ENCODE measurements at places on chromosomes 7 and 10.

GRCh38 chr7:155483868-155484325 lies 26.0 kb downstream of the EN2 start:
- no peak for DNase-seq

DNA sequence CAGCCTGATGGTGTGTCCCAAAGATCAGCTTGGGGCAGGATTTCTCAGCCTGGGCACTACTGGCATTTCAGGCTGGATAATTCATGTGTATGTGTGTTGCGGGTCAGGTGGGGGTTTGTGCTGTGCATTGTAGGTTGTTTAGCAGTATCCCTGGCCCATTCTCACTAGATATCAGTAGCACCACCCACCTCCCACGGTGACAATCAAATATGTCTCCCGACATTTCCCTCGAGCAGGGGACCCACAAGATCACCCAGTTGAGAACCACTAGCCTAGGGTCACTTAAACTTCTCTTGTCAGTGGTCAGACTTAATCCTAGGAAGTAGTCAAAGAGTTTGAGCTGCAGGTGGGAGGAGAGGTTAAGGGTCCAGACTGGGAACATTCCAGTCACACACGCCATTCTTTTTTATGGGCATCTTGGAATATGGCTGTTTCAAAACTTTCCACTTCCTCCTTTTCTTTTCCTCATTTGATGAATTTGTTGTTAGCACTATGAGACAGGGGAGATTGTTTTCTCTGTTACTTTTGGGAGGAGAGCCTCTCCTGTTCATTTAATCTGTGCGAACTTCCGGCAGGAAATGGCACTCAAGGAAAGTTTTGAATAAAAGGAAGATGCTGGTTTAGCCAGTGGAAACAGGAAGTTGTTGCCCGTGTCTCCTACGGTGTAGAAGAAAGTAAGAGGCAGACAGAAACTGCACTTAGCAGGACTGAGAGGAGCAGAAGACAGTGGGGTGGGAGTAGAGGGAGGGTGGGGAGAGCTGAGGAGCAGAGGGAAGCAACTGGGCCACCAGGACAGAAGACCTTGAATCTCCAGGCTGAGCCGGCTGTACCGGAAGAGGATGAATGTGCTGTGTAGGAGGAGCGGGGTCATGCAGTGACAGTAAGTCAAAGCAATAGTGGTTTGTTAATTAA lies 17.6 kb upstream of the EXOC6 start:
- no peak for DNase-seq

GRCh38 chr10:18886102-18886501 lies 162.5 kb upstream of the MALRD1 start:
- DNase-seq, result peak; percentile 4

DNA sequence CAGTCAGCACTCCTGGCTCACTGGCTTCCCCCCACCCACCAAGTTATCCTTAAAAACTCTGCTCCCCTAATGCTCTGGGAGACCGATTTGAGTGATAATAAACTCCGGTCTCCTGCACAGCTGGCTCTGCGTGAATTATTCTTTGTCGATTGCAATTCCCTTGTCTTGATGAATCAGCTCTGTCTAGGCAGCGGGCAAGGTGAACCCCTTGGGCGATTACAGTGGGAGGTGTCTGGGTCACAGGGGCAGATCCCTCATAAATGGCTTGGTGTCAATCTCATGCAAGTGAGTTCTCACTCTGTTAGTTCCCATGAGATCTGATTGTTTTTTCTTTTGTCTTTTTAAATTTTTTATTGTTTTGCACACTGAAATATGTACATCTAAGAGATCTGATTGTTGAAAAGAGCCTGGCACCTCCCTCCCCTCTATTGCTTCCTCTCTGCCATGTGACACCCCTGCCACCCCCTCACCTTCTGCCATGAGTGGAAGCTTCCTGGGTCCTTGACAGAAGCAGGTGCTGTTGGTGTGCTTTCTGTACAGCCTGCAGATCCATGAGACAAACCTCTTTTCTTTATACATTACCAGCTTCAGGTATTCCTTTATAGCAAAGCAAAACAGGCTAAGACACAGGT lies 20.5 kb downstream of the OTUD1 start:
- no peak for DNase-seq

DNA sequence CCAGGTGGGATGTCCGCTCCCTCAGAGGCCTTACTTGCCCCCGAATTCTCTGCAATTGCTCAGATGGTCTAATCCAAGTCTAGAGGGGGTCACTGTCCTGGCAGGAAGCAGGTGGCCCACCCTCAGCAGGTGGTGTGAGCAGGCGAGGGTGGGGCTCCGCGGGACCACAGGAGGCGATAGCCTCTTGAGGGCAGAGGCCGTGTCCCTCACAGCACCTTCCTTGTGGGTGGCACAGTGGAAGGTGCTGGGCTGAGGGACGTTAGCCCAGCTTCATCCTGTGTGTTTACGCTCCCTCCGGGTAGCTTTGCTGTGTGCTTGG lies 38.3 kb upstream of the INPP5A start:
- no peak for DNase-seq

DNA sequence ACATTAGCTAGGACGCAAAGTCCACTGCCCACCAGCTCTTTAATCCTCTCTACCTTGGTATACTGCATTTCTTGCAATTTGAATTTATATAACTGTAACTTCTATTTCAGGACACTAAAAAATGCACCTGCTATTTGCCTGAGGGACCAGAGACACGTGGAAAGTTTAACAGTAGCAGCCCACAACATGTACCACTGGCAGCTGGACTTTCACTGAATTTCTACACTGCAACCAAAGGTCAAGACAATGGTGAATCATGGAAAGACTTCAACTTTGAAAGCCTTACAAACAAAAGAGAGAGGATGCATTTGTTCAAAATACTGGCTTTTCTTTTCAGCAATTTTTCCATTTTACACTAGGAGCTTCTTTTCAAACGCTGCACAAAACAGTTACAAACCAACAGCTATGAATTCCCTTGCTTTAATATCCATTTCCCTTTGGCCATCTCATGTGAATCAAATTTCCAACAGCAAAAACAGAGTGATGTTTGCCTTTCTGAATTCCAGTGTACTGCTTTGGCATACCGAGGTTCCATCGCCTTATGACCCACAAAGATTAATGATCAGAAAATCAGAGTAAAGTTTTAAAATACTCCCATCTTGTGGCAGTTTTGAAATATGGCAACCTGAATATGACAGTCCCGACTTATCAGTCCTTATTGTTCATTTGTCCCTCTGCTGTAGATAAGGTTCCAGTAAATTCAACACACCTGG lies 29.9 kb upstream of the HNRNPH3 start:
- peak; percentile 68 for DNase-seq

DNA sequence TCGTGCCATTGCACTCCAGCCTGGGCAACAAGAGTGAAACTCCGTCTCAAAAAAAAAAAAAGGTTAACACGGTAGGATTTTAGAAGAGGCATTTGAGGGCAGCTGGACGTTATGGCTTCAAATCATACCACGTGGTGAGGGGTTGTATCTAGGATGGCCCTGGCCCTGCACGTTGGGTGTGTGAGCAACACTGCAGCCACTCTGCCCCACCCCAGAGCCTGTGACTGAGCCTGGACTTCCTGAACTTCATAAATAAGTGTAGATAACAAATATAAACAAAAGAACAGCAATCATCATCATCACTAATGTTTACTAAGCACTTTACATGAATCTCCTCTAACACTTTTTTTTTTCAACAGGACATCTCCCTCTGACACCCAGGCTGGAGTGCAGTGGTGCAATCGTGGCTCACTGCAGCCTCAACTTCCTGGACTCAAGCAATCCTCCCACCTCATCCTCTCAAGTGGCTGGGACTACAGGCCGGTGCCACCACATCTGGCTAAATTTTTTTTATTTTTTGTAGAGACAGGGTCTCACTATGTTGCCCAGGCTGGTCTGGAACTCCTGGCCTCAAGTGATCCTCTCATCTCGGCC lies 169.5 kb upstream of the FRMD4A start:
- DNase-seq, result no peak

DNA sequence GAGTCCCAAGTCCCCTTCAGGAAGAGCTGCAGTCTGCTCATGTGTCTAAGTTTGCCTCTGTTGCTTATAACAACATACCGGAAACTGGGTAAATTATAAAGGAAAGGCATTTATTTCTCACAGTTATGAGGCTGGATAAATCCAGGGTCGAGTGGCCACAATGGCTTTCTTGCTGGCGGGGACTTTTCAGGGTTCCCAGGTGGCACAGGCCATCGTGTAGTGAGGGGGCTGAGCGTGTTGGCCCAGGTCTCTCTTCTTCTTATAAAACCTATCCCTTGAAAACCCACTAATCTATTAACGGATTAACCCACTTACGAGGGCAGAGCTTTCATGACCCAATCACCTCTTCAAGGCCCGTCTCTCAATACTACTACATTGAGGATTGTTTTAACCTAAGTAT lies 8.7 kb downstream of the VIPR2 start:
- DNase-seq, result no peak

- no peak for DNase-seq
Measured at GRCh38 chr10:111989136-111989911, 194.2 kb downstream of the GPAM start.

DNA sequence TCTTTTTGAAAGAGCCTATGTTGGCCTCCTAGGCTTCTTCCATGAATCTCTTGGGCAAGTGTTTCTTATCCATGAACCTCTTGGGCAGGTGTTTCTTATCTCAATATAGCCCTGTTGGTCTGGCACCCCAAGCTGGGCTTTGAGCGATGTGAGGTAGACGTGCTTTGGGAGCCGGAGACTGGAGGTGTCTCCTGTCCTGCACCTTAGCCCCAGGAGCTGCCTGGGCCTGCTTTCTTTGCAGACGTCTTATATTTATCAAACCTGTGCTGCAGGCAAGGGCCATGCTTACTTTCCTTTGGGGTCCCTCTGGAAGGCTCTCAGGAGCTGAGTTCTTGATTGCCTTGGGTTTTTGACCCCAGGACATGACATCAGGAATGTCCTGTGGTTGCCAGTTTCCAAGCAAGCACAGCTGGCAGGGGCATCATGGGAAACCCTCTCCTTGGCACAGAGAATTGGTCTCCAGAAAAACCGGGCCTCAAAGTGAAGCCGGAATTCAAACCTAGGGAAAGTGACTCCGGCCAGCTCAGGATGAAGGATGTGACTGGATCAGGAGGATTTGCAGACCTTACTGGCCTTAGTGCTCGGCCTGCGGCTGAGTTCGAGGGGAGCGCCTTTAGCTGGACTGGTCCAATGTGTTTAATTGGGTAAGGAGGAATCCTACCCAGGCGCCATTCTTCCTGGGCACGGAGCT lies 2.8 kb downstream of the JAKMIP3 start:
- no peak for DNase-seq

DNA sequence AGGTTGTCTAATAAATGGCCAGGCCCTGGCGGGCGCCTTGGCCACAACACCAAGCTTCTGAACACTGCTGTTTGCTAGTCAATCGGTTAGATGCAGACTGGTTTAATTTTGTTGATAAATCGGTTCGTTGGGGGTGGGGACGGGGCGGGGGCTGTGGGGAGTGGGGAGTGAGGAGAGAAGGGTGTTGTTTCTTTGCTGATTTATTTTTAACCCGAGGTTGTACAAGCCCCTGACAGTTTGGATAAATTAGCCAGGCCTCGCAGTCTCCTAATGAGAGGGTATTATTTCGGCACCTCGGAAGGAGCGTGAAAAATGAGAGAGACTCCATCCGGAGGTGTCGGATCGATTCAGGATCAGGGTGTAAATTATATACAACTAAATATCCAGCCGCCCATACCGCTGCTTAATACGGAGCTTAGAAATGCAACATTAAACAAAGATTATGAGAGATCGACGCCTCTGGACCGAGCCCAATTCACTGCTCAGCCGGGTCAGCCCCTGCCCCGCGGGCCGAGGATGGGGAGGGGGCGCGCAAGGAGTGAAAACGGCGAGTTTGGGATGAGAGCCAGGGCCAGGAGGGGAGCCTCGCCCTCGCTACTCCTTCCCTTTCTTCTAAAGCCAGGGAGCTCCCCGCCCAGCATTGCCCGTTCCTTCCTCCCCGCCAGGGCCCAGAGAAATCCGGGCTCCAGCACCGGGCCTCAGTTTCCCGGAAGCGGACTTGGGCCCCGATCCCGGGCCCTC lies 8.0 kb downstream of the UNCX start:
- DNase-seq, result no peak
